LNCaP clone FGC (cell line): ENCODE measurements at places on chromosomes 6 and 20.

- no peak for DNase-seq
These were observed 340.6 kb downstream of the GJA1 start for GRCh38 chr6:121776054-121776453.

GRCh38 chr6:84601366-84601765 is 163.0 kb downstream of the TBX18 start:
- no peak for DNase-seq

GRCh38 chr6:126063512-126064146 is 77.3 kb downstream of the TRMT11 start:
- no peak for DNase-seq

GRCh38 chr6:148890652-148891404 is 144.0 kb downstream of the UST start:
- DNase-seq = no peak

- no peak for DNase-seq
These were observed 1.9 kb upstream of the SLC24A3 start for GRCh38 chr20:19210391-19211155.
